ENCODE measurements at places on chromosomes 12 and 14.

DNA sequence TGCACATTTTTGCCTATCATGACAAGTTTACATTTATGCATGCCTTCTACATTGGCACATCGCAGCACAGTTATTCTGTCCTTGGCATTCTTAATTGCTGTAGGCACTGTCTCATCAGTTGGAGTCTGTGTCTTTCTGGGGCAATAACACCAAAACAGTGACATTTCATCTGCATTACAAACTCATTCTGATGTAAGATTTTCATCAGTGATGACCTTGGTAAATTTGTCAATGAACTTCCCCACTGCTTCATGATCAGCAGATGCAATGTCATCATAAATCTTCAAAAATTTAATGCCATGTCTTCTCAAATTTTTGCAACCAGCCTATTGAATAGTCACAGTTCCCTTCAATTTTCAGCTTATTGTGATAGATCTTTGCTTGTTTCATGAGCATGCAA, 85.5 kb downstream of the CAPZA3 start:
- no peak for DNase-seq

DNA sequence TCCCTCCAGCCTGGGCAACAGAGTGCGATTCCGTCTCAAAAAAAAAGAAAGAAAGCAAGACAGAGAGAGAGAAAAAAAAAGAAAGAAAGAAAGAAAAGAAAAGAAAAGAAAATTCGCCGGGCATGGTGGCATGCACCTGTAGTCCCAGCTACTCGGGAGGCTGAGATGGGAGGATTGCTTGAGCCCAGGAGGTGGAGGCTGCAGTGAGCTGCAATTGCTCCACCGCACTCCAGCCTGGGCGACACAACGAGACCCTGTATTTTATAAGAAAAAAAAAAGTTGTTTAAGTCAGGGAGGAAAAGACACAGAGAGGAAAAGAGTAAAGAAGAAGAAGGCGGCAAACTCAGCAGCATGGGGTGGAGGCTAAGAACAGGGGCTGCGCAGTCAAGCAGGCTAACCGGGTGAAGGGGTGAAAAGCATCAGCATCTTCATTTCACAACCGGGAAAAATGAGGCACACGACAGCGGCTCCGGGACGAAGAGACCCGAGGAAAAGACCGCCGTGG, 557 bp upstream of the FICD start:
- DNase-seq, result no peak

GRCh38 chr14:24335461-24336171, 745 bp upstream of the ADCY4 start:
- no peak for DNase-seq

GRCh38 chr14:35122696-35123387, 490 bp downstream of the PRORP start:
- no peak for DNase-seq

DNA sequence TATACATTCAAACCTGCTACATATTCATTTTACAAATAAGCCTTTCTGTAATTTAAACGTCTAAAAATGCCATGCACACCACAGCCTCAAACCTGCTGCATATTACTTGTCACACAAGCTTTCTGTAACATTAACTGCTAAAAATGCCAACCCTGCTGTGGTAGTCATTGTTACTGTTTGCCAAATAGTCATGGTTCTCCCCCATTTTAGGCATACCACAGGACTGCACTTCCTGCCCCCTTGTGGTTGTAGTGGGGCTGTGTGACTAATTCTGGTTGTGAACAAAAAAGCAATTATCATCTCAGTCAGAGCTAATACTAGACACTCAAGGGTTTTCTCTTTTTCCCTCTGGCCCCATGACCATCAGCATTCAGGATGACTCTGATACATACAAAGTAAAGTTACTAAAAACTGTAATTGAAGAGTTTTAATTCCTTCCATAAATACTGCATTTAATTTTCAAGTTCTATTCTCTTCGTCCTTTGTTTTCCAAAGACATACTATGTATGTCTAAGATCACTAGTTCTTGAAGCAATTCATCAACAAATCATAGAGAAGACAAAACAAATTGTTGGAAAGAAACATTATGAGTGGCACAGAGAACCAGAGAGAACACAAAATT, 5.7 kb upstream of the SLC35F4 start:
- DNase-seq, result peak; percentile 58

- DNase-seq, result no peak
Observed at GRCh38 chr14:99413911-99414310, 66.7 kb downstream of the SETD3 start.

DNA sequence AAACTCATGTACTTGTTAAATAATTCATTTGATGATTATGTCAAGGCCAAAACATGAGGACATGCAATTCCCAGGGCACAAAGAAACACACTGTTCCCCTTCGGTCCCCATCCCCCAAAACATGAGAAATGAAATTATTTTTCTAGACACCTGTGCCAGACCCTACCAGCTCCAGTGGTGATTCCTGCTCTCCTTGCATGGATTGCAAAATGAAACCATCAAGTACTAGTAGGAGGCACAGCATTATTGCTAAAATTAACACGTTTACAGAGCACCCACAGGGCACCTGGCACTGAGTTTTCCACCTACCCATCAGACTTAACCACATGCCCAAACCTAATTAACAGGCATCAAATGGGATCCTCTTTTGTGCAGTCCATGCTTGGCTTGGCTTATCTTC, 76.6 kb downstream of the ZFC3H1 start:
- no peak for DNase-seq

DNA sequence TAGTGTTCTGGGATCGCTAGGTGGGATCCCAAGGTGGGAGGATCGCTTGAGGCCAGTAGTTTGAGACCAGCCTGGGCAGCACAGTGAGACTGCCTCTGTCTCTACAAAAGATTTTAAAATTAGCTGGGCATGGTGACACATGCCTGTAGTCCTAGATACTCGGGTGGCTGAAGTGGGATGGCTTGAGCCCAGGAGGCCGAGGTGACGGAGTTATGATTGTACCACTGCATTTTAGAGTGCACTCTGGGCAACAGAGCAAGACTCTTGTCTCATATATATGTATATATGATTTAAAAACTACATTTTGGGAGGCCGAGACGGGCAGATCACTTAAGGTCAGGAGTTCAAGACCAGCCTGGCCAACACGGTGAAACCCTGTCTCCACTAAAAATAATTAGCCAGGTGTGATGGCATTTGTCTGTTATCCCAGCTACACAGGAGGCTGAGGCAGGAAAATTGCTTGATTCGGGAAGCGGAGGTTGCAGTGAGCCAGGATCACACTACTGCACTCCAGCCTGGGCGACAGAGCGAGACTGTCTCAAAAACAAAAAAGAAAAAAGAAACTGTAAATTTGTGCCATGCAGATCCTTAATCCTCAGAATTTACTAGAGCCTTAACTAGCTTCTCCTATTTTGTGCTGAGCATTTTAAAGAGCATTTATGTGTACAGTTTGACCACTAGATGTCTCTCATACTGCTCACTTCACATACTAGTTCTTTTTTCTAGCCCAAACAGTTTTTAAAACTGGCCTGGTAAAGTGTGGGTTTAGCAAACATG, 114.8 kb downstream of the MON2 start:
- DNase-seq, result peak; percentile 14

- DNase-seq, result no peak
Observed at GRCh38 chr12:70784042-70784668, 136.4 kb downstream of the PTPRR start.

GRCh38 chr14:69014829-69015259, 35.7 kb upstream of the ACTN1 start:
- DNase-seq, result no peak

- DNase-seq, result no peak
Observed at GRCh38 chr12:95582230-95583058, 31.2 kb upstream of the USP44 start.

DNA sequence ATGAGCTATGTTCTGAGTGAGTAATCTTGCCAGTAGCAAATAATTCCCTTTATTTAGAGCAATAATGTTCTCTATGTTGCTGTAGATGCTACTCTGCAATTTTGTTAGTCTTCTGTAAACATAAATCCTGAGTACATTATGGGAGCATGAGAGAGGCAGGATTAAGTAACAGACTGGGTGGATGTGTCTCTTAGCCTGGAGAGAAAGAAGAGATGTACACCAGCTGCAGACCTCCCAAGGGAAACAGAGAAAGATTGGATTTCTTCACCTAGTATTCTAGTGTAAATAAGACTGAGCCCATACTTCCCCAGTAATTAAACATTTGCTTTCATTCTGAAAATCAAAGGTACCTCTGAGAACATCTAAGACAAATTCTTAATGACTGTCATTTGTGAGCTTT, 564.0 kb downstream of the TRHDE start:
- DNase-seq, result no peak

GRCh38 chr14:93941293-93941910, 14.3 kb downstream of the FAM181A start:
- no peak for DNase-seq

DNA sequence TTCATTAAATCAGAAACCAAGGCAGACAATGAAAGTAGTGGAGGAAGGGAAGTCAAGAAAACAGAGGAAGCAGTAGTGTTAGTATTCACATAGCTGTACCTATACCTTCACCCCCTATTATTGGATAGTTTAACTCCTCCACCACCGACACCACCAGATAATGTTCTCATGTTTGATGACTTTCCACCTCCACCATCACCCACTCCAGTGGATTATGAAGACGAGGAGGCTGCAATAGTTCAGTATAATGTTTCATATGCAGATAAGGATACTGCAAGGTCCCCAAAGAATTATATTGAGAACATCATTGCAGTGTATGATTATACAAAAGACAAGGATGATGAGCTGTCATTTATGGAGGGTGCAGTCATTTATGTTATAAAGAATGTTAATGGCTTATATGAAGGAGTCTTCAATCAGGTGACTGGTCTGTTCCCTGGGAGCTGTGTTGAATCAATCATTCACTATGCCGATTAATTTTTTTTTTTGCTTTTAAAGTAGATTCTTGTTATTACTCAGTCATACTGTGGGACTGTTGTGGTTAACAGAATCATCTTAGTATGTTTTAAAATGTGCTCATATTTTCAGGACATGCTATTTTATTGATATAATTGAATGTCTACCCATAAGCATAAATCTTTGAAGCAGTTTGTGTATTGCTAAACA, 32.2 kb upstream of the KTN1 start:
- no peak for DNase-seq

DNA sequence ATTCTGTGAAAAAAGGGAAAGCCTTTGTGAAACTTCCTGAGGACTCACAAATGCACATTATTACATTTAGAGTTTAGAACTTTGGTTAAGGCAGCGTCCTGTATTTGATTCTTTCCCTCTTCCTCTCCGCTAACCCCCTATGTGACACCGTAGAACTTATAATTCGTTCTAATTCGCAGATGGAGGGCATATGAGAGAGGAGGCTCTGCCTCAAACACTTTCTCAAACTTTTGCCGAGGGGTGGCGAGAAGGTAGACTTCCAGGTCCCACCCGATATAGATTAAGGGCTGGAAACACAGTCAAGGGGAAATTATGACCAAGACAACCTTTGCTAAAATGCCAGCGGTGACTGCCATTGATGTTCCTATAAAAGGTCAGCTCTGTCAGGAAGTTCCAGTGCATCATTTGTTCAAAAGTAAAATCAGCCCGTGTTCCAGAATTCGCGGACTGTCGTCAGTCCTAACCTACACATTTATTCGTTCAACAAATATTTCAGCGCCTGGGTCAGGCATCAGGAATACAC, 904 bp upstream of the PAPOLA start:
- no peak for DNase-seq

DNA sequence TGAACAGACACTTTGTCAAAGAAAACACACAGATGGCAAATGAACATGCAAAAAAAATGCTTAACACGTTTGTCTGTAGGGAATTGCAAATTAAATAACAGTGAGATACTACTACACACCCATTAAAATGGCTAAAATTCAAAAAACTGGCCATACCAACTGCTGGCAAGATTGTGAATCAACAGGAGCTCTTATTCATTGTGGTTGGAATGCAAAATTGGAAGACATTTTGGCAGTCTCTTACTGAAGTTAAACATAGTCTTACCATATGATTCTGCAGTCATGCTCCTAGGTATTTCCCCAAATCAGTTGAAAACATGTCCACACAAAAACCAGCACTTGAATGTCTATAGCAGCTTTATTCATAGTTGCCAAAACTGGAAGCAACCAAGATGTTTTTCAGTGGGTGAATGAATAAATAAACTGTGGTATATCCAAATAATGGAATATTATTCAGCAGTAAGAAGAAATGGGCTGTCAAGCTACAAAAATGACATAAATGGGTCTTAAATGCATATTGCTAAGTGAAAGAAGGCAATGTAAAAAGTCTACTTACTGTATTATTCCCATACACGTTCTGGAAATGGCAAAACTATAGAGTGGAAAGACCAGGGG, 91.4 kb downstream of the PLEKHA5 start:
- no peak for DNase-seq

- DNase-seq, result no peak
Observed at GRCh38 chr12:120873226-120873625, 30.9 kb downstream of the SPPL3 start.

GRCh38 chr14:32938719-32939253, at the start of gene NPAS3:
Gene NPAS3 (plus strand): TSS chr14:32938879.
- DNase-seq, result no peak

- no peak for DNase-seq
Observed at GRCh38 chr12:116879509-116880212, 1.6 kb downstream of the HRK start.

- no peak for DNase-seq
Observed at GRCh38 chr12:31627456-31628054, 31.9 kb upstream of the ETFBKMT start.

GRCh38 chr14:65387628-65388027, 24.9 kb upstream of the FUT8 start:
- DNase-seq, result no peak

DNA sequence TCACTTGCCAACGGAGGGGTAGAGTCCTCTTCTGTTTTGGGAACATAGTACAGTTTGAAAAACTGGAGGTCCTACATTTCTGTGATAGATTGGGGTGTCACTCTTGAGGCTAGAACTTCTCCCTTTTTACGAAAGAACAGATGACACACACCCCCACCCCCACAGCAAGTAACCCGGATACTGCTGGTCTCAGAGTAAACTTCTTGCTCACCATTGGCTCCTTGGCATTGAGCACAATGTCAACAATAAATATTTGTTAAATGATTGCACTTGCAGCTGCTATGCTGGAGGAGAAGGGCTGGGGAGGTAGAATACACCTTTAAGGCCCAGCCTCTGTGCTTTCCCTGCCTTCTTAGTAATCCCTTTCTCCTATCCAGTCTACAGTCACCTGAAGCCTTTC, 149.8 kb downstream of the TGFB3 start:
- no peak for DNase-seq

DNA sequence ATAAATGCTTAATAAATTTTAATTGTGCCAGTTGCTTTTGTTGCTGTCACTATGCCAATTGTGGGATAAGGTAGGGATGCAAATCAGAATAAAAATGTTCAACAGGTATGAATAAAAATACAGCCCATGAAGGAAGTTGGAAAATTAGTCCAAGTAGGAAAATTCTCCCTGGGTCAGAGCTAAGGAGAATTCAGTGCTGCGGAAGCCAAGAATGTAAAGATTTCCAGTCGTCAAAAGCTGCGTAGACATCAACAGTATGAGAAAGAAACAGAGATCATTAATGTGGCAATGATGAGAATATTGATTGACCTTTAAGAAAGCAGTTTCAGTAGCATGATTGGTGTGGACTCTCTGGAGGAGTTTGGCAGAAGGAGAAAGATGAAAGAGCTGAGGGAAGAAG, 87.9 kb downstream of the PLEKHA5 start:
- DNase-seq, result no peak
